ENCODE measurements at places on chromosomes 16 and 17.

DNA sequence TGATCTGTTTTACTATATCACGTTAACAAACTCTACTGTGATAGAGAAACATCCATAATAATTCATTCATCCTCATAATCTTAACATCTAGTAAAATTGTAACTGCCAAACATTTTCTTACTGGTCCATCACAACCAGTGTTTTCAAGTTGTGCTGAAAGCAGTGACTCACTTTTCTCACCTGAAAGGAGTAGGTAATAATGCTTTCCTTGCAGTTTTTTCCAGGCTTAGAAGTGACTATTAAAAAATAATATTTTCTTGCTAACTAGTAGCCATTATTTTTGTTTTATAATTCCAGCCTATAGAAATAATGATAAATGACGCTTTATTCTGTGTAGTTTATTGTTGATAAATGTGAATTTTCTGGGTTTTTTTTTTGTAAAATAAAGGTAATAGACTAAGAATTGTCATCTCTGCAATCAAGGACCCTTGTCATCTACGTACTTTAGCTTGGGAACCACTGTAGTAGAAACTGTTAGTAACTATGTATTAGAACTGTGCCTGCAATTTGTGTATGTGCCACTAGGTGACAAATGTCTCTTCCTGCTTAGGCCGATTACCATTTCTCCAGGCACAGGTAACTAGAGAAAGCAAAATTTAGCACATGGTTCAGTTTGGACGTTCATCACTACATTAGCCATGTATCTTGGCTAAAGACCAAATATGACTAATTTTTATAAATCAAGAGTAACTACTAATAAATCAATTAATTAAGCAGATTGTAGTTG lies 409.4 kb upstream of the ERCC4 start:
- DNase-seq: no peak

DNA sequence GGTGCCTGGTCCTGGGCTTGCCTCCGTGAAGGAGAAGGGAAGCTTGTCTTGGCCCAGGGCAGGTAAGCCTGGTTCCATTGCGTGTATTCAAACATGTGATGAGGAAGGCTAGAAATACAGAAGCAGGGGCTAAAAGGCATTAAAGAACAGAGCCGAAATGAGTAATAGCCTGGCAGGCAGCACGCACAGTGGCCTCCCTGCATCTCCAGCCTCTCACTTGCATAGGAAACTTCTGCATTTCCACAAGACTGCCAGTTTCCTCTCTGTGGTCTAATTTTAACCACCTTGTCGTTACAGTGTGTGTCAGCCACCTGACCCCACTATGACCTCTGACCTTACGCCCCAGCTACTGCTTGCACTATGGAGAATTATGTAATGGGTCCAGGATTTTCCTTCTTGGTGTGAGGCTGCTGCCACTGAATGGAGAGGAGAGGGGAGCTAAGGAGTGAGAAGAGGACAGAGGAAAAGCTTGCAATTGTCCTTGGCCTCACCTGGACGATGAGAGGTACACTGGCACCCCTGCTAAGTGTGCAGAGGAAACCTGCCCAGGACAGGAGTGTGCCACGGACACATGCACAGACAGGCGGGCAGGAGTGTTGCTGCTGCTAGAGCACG lies 32.8 kb downstream of the HIC1 start:
- DNase-seq: peak; percentile 63

GRCh38 chr17:75845058-75845711 lies 981 bp upstream of the UNC13D start:
- peak; percentile 60 for DNase-seq

GRCh38 chr17:81438007-81438659 lies 42.9 kb downstream of the BAHCC1 start:
- no peak for DNase-seq

GRCh38 chr17:62793919-62794665 lies 14.0 kb downstream of the MARCHF10 start:
- no peak for DNase-seq

DNA sequence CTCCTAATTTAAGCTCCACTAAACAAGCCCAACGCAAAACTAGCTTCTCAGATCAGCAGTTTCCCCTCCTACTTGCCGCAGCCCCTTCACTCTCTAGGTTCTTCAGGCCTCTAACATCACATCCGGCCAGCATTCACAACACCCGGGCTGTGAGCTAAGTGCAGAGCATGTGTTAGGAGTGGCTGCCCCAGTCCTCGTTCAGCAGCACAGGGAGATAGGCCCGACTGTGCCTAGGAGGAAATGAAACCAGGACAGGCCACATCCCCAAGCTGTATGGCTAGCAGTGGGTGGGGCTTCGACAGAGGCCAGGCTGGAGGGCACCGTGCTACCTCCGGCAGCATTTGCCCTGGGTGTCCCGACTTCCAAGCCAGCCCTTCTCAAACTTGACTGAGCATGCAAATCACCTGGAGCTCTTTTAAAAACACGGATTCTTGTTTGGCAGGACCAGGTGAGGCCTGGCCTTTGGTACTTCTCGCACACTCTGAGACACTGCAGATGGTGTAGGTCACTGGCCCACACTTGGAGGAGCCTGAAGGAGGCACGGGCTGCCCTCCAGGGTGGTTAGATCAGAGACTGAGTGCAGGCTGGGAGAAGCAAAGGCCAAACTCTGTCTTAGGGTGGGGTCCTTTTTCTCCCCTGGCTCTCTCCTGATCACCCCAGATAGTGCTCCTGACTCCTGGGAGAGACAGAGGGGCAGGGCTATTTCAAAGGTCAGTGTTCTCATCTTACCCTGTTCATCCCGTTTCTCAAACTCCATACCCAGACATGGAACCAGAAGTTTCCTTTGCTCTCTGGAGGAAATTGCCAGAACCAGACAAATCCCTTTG lies 202.0 kb downstream of the C16orf78 start:
- no peak for DNase-seq

- DNase-seq: no peak
Measured at GRCh38 chr17:65370669-65371131, 190.7 kb downstream of the AXIN2 start.

DNA sequence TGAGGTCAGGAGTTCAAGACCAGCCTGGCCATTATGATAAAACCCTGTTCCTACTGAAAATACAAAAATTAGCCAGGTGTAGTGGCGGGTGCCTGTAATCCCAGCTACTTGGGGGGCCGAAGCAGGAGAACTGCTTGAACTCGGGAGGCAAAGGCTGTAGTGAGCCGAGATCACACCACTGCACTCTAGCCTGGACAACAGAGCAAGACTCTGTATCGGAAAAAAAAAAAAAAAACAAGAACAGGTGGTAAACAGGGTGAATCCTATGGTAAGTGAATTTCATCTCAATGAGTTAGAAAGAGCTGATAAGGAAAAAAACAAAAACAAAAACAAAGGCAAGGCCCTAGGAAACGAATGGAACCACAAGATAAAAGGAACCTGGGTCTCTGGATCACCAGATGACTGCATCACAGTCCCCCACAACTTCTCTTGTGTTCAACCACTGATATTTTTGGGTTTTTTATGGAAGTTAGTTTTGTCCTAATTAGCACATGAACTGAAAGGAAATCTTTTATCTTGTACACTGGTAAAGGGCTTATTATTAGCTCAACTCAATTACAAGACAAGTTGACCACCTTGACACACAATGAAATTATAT lies 21.0 kb downstream of the GLG1 start:
- no peak for DNase-seq

DNA sequence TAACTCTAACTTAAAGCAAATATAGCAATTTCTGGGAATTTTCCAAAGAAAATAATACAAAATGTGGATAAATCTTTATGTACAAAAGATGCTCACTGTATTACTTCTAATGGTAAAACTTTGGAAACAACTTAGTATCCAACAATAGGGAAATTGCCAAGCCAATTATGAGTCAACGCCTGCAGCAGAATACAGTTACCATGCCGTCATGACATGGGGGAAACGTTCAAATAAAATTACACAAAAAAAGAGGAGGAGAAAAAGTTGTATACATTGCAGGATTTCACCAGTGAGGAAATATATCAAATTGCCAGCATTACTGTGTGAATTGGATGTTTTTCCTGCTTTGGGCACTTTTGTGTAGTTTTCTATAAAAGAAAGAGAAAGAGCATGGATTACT lies 469.6 kb downstream of the SOX9 start:
- no peak for DNase-seq

DNA sequence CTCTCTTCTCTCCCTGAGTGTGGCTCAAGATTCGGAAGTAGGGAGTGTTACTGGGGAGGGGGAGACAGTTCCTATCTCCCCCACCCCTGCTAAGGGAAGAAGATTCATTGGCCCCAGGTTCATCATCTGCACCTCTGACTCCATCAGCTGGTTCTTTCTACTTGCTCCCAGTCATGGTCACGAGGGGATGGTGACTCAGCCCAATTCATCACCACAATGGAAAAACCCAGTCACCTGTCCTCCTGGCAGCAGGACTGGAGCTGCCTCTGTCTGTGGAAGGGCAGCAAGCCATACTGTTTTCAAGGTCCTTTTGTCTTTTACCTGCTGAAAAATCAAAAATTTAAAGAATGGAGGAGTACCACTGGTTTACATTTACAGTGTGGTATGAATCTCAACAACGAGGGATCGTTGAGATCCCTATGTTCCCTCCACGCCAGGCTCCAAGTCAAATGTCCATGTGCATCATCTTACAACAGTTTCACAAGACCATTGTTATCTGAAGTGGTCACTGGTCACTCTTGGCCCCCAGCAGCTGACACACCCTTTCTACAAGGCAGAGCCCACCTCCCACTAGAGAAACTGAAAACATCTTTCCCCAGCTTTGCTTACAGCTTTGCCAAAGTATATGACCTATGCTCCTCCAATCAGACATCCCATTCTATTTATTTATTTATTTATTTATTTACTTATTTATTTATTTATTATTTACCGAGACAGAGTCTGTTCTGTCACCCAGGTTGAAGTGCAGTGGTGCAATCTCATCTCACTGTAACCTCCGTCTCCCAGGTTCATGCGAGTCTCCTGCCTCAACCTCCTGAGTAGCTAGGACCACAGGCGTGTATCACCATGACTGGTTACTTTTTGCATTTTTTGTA lies 40.4 kb upstream of the NDRG4 start:
- peak; percentile 33 for DNase-seq

DNA sequence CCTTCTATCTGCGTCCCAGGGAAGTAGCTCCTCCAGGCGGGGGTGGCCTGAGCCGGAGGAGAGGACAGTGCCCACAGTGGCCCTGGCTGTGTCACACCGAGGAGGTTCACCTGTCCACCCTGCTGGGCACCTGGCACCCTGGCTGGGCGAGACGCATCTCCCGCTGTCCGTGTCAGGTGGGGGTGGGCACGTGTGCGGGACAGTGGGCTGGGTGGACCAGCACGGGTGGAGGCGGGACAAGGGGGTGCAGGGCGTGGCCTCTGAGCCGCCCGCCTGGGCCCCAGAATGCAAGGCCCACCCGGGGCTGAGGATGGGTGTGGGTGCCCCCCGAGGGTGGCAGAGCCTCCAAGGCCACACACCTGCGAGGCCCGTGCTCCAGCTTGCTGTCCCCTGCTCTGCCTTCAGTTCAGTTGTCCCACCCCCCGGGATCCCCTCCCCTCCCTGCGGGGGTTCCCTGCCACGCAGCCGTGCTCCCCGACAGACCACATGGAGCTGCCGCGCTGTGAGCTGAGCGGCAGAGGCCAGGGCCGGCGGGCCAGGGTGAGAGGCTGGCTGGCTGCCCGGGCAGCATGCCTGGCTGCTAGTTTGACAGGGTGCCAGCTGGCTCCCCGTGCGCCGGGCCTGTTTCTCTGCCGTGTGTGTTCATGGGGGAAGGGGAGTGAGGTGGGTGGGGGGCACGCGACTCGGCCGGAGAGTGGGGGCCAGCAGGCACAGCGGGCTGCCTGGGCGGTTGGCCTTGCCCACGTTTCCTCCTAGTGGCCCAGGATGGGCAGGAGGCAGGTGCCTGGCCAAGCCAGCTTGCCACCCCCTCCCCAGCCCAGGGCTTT lies 33.9 kb downstream of the BAHCC1 start:
- DNase-seq: no peak

DNA sequence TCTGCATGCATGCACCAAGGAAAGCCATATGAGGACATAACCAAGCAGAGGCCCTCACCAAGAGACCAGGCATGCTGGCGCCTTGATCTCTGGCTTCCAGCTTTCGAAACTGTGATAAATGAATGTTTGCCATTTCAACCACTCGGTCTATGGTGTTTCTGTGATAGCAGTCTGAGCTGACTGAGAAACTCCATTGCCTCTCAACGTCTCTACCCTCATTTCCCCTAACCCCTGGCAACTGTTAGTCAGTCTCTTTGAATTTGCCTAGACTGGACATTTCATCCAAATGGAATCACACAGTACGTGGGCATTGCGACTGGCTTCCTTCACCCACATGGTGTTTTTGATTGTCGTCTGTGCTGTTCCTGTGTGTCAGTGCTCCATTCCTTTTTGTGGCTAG lies 88.0 kb upstream of the MPHOSPH6 start:
- no peak for DNase-seq

Measured in stimulated activated naive CD4-positive, alpha-beta T cell treated with Interleukin-2 at 50 U/mL for 16 hours (primary cell).